C1 segment of cervical spinal cord (tissue), 14 donors: ENCODE measurements at places on chromosomes 2 and 18.

- no peak for DNase-seq
Observed at GRCh38 chr2:206323486-206323885, 49.0 kb downstream of the ZDBF2 start.

DNA sequence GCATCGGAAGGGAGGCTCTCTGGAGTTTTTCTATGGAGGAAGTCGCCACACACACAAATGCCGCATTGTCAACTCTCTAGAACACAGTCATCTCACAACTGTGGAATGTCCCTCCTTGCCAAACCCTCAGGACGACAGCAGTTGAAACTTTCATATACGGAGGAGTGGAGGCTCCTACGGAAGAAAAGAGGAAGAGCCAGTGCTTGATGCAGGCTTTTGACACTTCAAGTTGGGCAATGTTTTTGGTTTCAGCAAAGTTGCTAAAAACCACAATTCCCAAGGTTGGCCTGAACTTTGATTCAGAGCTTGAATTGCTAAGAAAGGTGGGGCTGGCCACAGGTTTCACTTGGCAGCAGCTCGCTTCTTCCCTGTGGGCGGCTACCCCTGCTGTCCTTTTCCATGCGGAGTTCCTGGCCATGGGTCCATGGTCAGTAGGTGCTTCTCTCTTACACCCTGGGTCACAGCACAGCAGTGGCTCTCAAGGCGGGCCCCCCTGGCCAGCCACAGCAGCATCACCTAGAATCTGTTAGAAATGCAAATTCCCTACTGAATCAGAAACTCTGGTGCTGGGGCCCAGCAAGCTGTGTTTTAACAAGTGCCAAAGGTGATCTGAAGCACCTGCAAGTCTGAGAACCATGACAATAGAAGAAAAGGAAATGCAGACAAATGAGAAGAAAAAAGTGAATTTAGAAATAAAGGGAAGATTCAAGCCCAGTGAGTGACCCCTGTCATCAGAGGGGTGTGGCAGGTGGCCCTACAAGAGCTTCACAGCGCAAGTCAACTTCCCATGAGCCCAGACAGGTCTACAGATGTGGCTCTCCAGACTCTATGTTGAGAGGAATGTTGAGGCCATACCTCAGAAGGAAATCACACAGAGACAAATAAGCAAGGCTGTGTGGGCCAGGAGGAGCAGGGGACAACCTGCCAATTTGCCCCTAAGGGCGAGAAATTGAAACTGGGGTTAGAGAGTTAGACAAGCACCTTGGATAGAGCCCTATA lies 856.4 kb downstream of the RNF144A start:
- no peak for DNase-seq

GRCh38 chr2:7601990-7602389 lies 684.8 kb downstream of the RNF144A start:
- no peak for DNase-seq

- DNase-seq = no peak
Observed at GRCh38 chr2:3728104-3729054, 25.0 kb downstream of the DCDC2C start.

- DNase-seq = no peak
Observed at GRCh38 chr2:105460048-105460732, 61.3 kb upstream of the FHL2 start.

DNA sequence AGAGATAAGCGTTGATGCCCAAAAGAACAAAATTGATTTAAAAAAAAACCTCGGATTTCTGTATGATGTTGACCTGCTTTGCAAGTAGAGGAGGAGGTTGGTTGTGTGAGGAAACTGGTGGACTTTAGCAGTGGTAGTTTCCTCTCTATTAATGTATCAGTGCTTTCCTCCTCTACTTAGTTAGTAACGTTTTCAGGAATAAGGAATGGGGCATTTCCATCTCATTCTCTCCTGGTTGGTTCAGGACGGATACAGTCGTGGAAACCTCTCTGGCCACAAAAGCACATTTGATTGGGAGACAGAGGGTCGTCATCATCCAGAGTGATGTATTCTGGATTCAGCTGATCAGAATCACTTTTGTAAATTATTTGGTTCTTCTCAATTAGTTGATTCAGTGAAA lies 1.5 kb downstream of the FHOD3 start:
- DNase-seq = no peak

DNA sequence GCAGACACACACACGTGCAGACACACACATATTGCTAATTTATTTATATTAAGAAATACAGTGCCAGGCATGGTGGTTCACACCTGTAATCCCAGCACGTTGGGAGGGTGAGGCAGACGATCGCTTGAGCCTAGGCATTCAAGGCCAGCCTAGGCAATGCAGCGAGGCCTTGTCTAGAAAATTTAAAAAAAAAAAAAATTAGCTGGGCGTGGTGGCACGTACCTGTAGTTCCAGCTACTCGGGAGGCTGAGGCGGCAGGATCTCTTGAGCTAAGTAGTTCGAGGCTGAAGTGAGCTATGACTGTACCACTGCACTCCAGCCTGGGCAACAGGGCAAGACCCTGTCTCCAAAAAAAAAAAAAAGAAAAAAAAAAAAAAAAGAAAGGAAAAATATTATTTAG lies 28.8 kb downstream of the ANXA4 start:
- no peak for DNase-seq

DNA sequence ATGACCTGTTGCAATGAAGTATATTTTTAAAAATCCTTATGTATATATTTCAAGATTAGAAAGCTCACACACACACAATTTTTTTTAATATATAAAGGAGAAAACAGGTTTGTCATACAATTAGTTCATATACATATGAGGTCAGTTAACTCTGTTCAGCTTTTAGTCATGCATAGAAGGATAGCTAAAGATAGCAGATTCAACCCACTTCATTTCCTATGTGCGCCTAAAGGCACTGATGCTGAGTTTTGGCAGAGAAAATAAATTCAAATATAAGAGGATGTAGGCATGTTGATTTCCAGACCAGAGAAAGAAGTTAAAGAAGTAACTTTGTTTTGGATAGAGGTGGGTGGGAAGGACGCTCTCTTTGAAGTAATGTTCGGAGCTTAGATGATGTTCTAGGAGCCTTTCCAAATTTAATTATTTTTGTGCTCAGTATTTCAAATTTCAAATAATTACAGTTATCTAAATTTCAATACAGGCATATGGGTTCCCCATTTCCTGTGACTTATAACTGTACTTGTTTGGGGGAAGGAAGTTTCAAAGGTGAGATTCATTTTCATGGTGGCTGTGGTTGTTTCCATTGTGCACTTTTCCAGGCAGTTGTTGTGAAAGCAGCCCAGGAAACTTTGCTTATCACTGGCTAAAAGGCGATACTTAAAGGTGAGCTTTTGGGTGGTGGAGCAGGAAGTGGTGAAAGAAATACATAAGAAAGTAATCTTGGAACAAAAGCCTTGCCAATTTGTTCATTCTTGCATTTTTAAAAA lies 523.4 kb upstream of the FANCL start:
- no peak for DNase-seq

DNA sequence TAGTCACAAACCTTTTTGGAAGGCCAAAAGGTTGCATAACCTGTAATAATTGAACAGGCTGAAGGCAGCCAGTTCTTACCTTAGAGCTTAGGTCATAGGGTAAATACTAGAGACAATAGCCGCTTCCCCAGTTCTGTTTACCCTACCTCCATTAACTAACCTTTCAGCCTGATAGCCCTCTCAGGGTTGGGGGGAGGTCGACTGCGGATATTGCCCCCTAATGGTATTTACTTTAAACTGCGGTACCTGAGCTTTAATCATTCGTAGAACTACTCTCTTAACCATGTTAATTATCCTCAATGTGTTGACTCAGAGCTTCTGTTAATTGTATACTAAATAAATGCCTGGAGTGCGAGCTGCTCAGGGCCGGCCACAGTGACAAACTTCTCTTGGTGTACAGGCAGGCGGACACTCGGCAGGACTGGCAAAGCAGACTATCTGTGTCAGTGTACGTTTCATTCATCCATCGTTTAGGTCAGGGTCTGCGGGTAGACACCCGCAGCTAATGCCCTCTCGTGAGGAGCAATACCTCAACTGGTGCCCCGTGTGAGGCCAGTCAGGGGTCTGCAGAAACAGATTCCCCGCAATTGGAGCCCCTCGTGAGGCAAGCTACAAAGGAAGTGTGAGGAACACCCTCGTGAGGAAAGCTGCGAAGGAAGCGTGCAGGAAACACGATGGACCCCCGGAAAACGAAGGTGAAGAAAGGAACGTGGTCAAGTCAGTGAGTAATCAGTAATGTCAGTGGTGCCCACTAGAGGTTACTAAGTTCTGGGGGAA lies 115.3 kb upstream of the SCN7A start:
- DNase-seq = no peak

GRCh38 chr2:64514008-64514407 lies 10.1 kb upstream of the AFTPH start:
- no peak for DNase-seq

DNA sequence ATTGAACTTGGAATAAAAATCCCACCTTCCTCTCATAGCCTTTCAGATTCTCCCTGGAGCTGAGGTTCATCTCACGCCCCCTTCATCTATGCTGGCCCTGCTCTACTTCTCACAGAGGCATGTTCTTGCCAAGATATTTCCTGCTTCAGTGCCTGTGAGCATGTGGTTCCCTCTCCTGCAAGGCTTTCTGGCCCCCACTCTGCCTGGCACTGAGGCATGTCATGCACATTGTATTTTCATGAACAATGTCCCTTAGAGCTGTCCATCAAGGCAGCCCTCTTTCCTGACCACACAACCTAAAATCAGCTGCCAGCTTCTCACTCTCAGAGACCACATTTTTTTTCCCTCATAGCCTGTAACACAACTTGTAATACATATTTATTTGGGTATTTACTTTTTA lies 18.0 kb upstream of the HK2 start:
- DNase-seq = no peak

- no peak for DNase-seq
Observed at GRCh38 chr2:208415897-208416296, 9.3 kb downstream of the PTH2R start.

DNA sequence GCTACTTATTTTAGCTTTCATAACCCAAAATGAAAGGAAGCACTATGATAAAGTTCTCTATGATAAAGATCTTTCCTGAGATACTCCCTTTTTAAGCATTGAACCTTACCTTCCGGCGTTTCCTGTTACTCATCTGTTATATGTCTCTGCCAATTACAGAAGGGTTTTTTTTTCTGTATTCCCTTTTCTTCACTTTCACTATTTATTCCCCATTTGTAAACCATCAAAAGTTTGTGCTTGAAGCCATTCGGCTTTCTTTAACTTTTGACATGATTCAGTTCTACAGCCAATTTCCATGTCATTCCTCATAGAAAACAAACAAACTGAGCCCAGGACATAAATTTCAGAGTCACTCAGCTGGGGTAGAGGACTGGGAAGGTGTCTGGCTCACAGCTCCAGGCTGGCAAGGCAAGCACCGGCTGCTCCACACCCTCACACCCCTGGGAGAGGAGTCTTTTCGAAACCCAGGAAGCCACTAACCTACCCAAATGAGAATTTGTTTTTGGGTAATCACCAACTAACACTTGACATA lies 429.4 kb upstream of the TRIB2 start:
- DNase-seq = no peak

DNA sequence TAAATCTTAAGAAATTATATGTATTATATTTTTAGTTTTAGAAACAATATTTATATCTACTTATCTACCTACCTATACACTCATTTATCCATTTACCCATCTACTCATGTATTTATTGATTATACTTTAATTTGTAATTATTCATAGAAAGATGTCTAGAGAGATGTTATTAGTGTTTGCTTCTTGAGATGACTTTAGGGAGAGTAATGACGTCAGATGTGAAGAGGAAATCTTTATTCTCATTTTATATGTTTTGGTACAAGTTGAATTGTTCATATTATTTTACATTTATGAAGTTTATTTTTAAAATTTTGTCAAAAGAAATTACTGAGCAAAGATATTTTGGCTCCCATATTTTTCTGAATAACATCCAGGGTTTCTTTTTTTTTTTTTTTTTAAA lies 271.3 kb upstream of the SLC8A1 start:
- no peak for DNase-seq

GRCh38 chr2:188146888-188147287 lies 144.8 kb upstream of the GULP1 start:
- no peak for DNase-seq

DNA sequence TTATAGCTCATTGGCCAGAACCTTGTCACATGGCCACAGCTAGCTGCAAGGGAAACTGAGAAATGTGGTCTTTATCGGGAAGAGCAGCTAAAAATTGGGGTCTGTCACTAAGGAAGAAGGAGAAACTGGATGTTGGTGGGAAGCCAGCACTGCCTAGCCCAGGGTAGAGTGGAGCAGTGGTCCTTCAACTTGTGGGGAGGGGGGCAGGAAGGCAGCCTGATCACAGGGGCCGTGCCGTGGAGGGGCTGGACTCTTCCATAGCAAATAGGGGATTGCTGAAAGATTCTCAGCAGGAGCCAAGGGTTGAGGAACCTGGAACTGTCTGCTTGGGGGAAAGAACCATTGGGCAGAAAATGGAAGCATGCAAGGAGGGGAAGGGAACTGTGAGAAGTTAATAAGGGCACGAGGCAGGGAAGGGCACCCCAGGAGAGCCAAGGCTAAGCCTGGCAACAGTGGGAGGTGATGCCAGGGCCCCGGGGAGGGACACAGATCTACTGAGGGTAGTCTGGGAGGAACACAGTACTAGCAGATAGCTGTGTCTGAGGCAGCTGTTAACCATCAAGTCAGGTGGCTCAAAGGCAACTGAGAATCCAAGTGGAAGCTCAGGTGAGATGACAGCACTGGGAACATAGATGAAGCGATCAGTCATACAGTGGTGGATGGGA lies 5.9 kb upstream of the NEURL3 start:
- DNase-seq = no peak

DNA sequence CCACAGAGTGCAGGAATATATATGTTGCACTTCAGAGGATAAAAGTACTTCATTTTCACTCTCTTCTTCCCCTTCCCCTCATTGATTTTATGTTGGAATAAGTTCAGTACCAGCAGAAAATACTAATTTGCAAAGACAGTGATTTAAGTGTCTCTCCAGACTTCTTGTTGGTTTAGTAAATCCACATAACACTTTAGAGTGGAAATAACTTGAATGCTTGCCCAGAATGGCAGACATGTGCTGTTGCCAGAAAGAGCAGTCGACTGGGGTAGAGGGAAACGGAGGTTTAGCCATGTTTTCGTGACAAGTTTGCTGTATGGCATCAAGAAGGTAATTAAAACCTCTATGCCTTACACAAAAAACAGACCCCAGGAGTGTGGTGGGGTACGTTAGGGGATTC lies 246.0 kb upstream of the CXCR4 start:
- no peak for DNase-seq

GRCh38 chr2:239736358-239737143 lies 288.6 kb downstream of the NDUFA10 start:
- no peak for DNase-seq

GRCh38 chr2:3180082-3180908 lies 197.3 kb downstream of the EIPR1 start:
- no peak for DNase-seq
